ENCODE measurements at places on chromosomes 1 and 21. TPM values are rescaled to one million over a fixed set of nuclear protein-coding genes. Genes with fewer than 3 reads are reported as not detected.

AVPR1B gene
- not detected for total RNA-seq

TSPAN2 gene
- total RNA-seq = 0.30 TPM

AMY1A gene
- total RNA-seq = not detected

OR2T35 gene
- total RNA-seq = not detected

C1orf198 gene
- 41.4 TPM for total RNA-seq
